ENCODE measurements at places on chromosomes 7 and 10.
A peak's percentile ranks its signal among the peaks of the same experiment; 100 is the strongest.

- no peak for DNase-seq
Observed at GRCh38 chr7:133517766-133518165, 264.9 kb downstream of the EXOC4 start.

DNA sequence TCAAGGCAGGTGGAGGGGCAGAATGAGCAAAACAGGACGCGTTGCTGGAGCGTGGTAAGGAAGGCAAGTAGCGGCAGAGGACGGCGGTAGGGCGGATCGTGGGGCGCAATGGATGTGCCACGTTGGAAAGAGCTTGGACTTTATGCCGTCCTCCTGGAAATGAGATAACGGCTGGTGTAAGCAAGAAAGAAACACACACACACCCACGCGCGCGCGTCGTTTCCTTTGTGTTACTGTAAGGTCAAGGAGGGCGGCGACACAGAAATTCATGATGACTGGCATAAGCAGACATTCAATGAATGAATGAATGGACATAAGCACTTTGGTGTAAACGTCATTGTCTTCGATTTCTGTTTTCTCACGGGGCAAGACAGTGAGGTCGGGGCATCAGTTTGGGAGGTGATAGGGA is 683 bp upstream of the ENTPD7 start:
- DNase-seq, result no peak

DNA sequence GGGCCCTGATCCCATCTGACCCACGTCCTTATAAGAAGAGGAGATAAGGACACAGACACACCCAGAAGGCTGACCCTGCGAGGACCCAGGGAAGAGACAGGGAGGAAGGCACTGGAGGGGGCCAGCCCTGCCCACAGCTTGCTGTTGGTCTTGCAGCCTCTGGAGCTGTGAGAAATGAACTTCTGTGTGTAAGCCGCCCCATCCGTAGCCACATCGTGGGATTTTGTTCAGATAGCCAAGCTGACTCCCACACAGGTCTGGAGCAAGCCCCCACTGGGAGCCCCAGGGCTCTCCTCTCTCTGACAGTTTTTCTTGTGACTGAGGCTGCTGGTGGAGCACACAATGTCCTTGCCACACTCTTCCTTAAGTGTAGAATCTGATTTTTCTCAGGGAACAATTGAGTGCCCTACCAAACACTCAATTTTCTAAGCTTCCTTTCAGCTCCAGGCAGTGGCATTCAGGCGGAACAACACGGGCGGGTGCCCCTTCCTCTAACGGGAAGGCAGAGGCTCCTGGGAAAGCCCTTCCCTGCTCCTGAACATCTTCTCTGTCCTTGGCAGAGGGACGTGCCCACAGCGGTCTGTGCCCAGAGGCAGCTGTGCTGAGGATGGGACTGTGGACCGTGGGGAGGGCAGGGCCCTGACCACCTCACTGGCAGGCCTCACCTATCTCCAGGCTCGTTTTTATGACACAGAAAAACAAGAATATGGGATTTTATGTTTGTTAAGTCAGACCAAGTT is 160.6 kb upstream of the SHH start:
- no peak for DNase-seq

- DNase-seq, result no peak
Observed at GRCh38 chr7:96667026-96667425, 42.6 kb downstream of the SEM1 start.

DNA sequence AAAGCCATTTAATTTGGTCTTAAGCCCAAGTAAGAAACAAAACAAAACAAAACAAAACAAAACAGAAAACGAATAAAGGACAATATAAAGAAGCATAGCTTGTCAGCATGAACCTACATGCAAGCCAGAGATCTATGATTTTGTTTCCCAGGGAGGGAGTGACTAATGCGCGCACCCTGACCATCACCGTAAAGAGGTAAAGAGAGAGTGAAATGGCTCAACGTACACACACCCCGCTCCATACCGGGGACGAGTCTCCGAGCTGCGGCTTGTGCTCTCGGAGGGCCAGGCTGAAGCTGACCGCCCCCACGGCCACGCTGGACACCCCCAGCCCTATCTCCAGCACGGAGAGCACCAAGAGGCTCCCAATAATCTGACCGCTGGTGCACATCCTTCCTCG is 1.1 kb downstream of the TMEM196 start:
- no peak for DNase-seq

DNA sequence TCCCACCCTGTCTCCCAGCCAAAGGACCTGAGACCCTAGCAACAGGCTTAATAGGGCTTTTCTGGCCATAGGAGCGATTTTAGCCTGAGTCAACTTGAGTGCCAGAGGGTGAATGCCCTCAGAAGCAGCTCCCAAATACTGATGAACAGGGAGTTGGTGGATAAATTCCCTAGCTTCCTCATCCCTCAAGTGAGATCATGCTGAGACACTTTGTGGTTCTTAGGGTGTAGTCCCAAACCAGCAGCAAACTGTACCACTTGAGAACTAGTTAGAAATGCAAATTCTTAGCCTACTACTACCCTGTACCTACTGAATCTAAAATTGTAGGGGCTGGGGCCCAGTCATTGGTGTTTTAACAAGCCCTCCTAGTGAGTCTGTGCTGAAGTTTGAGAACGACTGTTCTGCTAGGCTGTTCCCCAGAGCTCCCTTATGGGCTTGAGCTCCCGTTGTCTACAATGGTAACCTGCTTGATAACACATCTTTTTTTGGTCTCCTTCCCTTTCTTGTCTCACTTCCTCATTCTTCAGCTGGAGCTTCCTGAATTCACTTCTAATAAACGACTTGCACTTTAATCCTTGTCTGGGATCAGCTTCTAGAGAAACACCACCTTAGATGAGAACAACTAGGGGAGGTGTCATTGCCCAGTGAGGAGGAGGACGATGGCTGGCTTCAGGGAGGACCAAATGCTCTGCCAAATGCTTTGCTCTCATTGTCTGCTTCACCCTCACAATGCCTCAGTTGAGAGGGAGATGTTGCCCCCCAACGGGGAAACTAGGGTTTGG is 18.2 kb upstream of the CDH23 start:
- peak; percentile 73 for DNase-seq

DNA sequence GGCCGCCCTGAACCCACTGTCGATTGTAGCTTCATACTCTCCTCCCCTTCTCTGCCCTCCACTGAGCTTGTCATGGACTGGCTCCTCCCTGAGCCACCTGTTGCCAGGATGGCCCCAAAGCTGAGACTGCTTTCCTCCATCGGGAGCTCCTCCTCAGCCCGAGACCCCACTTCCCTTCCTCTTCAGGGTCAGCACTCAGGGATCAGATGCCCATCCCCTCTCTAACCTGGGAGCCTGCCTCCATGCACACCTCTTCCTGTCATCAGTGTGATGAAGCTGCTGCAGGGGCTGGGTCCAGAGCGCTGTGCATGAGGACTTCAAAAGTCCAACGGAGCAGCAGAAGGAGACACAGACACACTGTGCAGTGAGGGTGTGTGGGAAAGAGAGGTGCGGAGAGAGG is 201.1 kb downstream of the WDR37 start:
- DNase-seq, result no peak

DNA sequence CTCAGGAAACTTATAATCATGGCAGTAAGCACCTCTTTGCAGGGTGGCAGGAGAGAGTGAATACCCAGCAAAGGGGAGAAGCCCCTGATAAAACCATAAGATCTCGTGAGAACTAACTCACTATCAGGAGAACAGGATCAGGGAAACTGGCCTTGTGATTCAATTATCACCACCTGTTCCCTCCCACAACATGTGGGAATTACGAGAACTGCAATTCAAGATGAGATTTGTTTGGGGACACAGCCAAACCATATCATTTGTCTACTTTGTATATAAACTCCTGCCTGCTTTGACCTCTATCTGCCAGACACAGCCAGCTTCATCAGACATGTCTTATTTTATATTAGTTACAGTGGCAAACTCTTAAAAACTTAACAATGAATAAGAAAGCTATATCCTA is 50.4 kb downstream of the ARMC3 start:
- no peak for DNase-seq

GRCh38 chr10:101065481-101066145 is 3.8 kb downstream of the KAZALD1 start:
- no peak for DNase-seq

DNA sequence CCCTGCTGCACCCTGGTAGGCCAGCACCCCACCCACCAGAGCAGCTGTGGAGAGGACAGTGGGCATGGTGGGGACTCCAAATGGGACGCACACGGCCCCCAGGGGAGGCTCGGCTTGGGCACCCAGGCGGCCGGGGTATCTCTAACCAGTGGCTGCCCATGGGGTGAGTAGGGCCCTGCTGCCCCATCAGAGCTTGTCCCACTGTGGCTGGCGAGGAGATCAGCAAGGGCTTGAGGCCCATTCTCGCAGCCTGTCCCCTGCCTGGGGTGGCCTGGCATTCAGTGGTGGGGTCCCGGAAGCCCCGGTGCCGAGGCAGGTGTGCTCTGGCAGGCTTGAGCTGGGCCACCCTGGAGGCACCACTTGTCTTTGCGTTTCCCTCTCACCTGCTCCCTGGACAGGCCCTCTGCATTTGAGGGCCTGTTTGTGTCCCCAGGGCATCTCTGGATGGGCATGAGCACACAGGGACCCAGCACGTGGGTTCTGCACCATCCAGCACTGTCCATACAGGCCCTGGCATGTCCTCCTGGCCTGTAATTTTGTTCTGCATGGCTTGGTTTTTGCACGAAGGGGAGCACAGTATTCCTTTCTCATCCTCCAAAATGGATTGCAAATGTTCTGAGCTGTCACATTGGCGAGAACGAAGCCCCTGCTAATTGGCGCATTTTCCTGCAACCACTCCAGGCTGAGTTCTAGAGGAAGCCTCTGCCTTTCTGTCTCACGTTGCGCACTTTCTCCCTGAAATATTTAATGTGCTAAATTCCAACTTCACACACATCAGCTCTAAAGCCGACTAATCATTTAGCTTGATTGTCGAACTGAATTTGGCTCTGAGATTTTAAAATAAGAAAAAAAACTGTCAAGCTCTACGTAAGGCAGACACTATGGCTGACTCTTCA is 27.2 kb downstream of the PWWP2B start:
- no peak for DNase-seq

GRCh38 chr7:29607259-29607658 is 43.6 kb downstream of the PRR15 start:
- no peak for DNase-seq

- no peak for DNase-seq
Observed at GRCh38 chr7:111734954-111735660, 172.8 kb upstream of the IMMP2L start.

- no peak for DNase-seq
Observed at GRCh38 chr10:36345175-36345533, 703.1 kb upstream of the FZD8 start.

DNA sequence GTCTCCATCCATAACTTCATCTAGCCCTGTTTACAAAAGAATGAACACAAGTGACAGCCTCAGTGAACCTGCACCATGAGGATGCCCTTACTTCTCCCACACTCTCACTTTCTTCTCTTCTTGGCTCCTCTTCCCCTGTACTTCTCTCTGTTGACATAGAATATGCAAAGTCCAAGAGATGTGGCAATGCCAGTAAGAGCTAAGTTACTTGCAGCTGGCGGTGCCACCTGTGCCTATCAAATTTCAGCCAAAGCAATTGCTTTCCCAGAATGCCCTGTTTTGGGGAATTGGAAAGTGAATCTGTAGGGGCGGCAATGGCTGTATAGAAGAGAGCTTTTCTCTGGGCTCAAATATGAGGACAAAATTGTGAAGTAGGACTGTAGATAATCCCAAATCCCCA is 557.8 kb downstream of the AUTS2 start:
- DNase-seq, result no peak

Data from AML-193 (cell line).